Left cardiac atrium (tissue), 4 donors: ENCODE measurements at places on chromosomes 2 and 18. TPM values are rescaled to one million over a fixed set of nuclear protein-coding genes. Genes with fewer than 3 reads are reported as not detected.

Gene NEU2
- total RNA-seq: not detected

Gene C2orf72
- total RNA-seq: not detected

Gene ATRAID
- total RNA-seq: 125 TPM

Gene CTNNA2
- not detected for total RNA-seq

Gene FBXO36
- total RNA-seq: 1.6 TPM

Gene UCN
- 1.2 TPM for total RNA-seq

Gene ORC4
- 39.5 TPM for total RNA-seq

Gene DLGAP1
- 0.29 TPM for total RNA-seq

Gene RNF144A
- total RNA-seq: 10.4 TPM

Gene ABHD1
- total RNA-seq: 3.2 TPM

Gene BBS5
- total RNA-seq: 8.5 TPM

Gene ANKMY1
- total RNA-seq: 4.9 TPM

Gene FNDC4
- 16.5 TPM for total RNA-seq

Gene MAP3K19
- not detected for total RNA-seq

Gene HMSD
- 0.09 TPM for total RNA-seq

Gene DSC3
- total RNA-seq: 0.86 TPM

Gene ABCB11
- 1.1 TPM for total RNA-seq

Gene NTSR2
- not detected for total RNA-seq

Gene MALL
- 39.1 TPM for total RNA-seq

Gene RAX
- total RNA-seq: not detected

Gene CLEC4F
- total RNA-seq: 0.12 TPM

Gene MRO
- total RNA-seq: 3.4 TPM

Gene CFAP65
- not detected for total RNA-seq

Gene COL6A3
- 145 TPM for total RNA-seq

Gene SLC66A3
- total RNA-seq: 14.3 TPM

Gene PCGF1
- 24.0 TPM for total RNA-seq

Gene CD8B2
- total RNA-seq: not detected

Gene POMC
- total RNA-seq: 10.6 TPM

Gene IL36G
- total RNA-seq: not detected

Gene REG3A
- not detected for total RNA-seq

Gene MOCOS
- total RNA-seq: 1.4 TPM

Gene TMEM127
- 86.6 TPM for total RNA-seq

Gene TRIB2
- total RNA-seq: 32.5 TPM

Gene C2orf80
- total RNA-seq: not detected

Gene DUSP2
- 1.6 TPM for total RNA-seq

Gene RASGRP3
- total RNA-seq: 39.9 TPM

Gene HES6
- total RNA-seq: 4.3 TPM

Gene STAMBP
- 33.5 TPM for total RNA-seq

Gene SERPINB13
- not detected for total RNA-seq

Gene ARHGAP15
- 7.2 TPM for total RNA-seq

Gene TM4SF20
- not detected for total RNA-seq

Gene IL1B
- total RNA-seq: 0.59 TPM

Gene GYPC
- 77.1 TPM for total RNA-seq

Gene MGAT4A
- total RNA-seq: 28.2 TPM

Gene GPR75
- total RNA-seq: 1.3 TPM

Gene SLC38A11
- 0.71 TPM for total RNA-seq

Gene MC2R
- not detected for total RNA-seq

Gene IAH1
- total RNA-seq: 64.3 TPM

Gene SYT4
- 2.4 TPM for total RNA-seq

Gene GCG
- total RNA-seq: not detected

Gene PLCD4
- total RNA-seq: 3.0 TPM

Gene GIGYF2
- total RNA-seq: 57.4 TPM

Gene EVA1A
- 0.44 TPM for total RNA-seq

Gene AOX1
- 27.0 TPM for total RNA-seq
